ENCODE measurements at places on chromosomes 4 and X.

- no peak for DNase-seq
Measured at GRCh38 chr4:26962720-26963119, 102.1 kb downstream of the STIM2 start.

GRCh38 chr4:20901851-20902250 is 201.6 kb downstream of the PACRGL start:
- DNase-seq: no peak

DNA sequence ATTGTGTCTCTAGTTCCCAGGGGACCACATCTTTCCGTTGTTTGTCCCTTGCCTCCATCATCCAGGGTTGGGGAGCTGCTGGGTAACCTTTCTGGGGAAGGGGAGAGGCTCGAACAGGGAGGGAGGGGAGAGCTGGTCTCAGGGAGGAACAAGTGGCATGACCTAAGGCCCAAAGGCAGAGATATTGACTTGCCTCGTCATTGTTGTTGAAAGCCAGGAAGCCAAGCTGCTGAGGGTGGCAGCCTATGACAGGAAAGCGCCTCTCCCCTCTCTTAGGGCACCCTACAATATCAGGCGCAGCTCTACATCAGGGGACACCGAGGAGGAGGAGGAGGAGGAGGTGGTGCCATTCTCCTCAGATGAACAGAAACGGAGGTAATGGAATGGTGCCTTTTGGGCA is 20.8 kb downstream of the ZNF185 start:
- no peak for DNase-seq

DNA sequence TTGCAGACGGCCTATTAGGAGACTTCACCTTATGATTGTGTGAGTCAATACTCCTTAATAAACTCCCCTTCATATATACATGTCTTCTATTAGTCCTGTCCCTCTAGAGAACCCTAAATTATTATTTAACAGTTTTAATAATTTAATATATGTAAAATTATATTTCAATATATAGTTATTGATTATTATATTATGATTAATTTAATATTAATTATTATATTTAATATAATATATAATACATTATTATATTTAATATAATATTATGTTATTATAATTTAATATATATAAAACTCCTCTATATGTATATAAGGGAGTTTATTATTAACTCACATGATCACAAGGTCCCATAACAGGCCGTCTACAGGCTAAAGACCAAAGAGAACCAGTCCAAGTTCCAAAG is 533.2 kb downstream of the ARAP2 start:
- DNase-seq: no peak

- no peak for DNase-seq
Measured at GRCh38 chr4:146155152-146155724, 20.3 kb upstream of the LSM6 start.

DNA sequence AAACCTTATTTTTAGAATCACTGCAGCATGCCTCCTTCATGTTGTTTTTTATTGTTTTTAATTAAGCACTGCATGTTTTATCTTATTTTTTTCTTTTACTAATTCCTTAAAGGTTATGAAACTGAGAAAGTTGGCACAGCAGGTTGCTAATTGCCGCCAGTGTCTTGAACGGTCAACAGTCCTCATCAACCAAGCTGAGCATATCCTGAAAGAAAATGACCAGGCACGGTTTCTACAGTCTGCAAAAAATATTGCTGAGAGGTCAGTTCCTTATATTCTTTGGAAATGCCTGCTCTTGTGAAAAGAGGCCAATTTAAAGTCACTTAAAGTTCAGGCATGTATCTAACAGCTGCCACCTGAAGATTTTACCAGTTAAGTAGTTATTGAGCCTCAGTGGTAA is 76.8 kb downstream of the TEX13B start:
- DNase-seq: no peak

- DNase-seq: no peak
Measured at GRCh38 chrX:118536204-118536603, 40.6 kb downstream of the DOCK11 start.

DNA sequence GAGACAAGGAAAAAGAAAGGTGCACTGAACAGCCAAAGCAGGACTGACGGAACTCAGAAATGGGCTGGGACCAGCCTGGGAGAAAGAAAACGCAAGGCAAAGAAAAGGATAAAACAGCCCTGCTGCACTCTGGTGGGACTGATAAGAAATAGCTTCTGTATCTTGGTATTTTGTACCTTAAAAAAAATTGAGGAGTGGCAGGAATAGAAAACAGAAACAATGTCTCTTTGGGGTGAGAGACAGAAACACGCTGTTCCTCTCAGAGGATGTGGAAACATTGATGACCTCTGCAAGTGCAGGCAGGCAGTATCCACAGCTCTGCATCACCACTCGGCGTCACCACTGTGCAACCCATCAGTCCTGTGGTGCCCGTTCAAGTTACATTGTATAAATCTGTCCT is 152.5 kb upstream of the SPRY1 start:
- peak; percentile 23 for DNase-seq

- no peak for DNase-seq
Measured at GRCh38 chrX:40579141-40579540, 1.6 kb upstream of the ATP6AP2 start.

DNA sequence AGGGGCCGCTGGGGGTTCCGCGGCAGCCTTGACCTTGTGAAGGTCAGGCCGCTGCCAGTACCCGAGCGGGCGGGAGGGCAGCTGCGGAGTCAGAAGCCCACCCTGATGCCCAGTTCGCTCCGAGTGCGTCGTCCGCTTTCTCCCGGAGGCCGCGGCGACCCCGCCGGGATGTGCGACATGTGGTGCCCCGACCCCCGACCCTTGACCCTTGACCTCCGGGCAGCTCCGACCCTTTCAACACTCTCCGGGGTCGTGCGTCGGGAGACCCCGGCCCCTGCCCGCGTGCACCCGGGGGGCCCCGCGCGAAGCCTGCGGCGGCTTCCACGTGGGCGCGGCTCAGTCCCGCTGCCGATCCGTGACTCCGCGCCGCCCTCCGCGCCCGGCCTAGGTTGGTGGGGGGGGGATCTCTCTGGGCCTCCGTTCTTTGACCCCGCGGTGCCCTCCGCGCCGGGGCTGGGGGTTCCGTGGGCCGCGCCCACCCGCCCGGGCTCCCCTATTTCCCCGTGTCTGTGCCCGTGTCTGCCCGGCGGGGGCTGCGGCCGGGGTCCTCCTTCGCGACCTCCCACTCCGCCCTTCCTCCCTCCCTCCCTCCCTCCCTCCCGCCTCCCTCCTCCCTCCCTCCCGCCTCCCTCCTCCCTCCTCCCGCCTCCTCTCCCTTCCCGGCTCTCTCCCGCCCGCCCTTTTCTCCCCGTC is 609 bp upstream of the SLC25A6 start:
- peak; percentile 73 for DNase-seq

- peak; percentile 49 for DNase-seq
Measured at GRCh38 chr4:99885063-99885664, 9.1 kb downstream of the LAMTOR3 start.

DNA sequence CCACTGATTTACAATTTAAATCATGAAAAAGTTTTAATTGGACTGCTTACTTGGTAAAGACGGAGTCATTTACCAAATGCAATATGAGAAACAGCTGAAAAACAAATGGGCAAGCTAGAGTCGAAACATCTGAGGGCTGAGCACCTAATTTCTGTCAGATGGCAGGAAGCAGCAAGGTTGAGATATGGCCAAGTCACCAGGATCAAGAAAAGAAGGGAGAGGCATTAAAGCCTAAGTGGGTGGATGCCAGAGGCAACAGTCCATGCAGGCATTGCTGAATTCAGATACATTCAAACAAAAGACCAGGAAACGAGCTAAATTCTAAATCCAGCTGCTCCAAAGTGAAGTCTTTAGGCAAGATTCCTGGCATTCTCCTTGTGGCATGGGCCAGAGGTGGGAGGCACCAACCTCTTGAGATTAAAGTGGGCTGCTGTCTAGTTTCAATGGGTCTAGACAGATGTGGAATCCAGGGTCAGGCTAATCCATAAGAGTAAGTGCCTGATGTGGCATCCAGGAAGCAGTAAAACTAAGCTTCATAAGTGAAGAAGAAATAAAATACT is 8.0 kb upstream of the ARSJ start:
- no peak for DNase-seq

DNA sequence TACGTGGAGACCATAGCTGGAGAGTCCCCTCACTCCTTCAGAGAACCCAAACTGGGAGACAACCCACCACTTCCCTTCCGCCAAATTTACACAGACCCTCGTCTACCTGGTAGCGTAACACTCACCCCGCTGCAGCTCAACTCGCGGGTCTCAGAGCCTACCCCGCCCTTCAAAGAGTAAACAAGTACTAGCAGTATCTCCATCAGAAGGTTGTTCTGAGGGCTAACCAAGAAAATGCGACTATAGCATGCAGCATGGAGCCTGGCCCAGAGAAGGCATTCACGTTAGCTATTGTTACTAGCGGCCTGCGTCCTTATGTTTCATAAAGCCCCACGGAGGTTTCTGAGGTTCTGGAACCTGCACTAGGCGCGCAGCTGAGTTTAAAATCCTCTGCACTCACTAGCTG is 531 bp upstream of the MANBA start:
- no peak for DNase-seq
